Epithelial cell of proximal tubule (primary cell): ENCODE measurements at places on chromosomes 3 and 15. TPM values are rescaled to one million over a fixed set of nuclear protein-coding genes. Genes with fewer than 3 reads are reported as not detected.

- no peak for DNase-seq
These were observed 26.3 kb downstream of the FBXO22 start for GRCh38 chr15:75929799-75930565.

The DLL4 gene
- 0.07 and 0.69 TPM in 2 replicates for total RNA-seq

The BNC1 gene
- 10.6 and 16.4 TPM in 2 replicates for total RNA-seq

The CLDN18 gene
- not detected in 2 replicates for total RNA-seq

DNA sequence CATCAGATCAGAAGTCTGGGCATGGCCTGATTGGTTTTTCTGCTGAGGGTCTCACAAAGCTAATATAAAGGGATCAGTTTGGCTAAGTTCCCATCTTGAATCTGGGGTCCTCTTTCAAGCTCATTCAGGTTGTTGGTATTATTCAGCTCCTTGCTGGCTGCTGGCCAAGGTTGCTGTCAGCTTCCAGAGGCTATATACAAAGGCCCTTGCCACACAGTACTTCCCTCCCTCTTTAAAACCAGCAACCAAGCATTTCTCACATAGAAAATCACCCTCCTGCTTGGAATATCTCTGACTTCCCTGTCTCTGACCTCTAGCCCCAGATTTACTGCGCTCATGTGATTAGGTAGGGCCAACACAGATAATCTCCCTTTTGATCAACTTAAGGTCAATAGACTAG lies 442.9 kb downstream of the ERC2 start:
- no peak for DNase-seq

DNA sequence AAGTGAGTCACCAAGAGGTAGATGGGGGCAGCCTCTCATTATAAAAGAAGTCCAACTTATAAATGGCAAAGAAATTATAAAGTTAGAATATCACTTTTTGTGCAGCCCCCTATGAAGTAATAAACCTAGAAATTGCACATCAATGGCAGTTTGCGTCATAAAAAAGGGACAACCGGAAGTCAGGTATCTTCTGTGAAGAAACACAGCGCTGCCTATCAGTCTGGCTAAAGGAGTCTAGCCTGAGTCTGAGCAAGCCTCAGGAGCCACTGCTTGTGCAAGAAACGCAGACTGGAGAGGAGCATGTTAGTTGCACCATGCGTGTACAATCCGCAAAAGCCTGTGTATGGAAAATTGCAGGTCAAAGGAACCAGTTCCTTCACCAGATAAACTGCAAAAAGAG lies 178.4 kb downstream of the ARRDC4 start:
- DNase-seq = no peak

GRCh38 chr3:128573707-128574162 lies 76.9 kb downstream of the RPN1 start:
- DNase-seq = no peak

The U2SURP gene
- 65.5 and 77.7 TPM in 2 replicates for total RNA-seq

- no peak for DNase-seq
These were observed 61.9 kb upstream of the C3orf80 start for GRCh38 chr3:160163229-160163878.

The TLR9 gene
- not detected in 2 replicates for total RNA-seq

DNA sequence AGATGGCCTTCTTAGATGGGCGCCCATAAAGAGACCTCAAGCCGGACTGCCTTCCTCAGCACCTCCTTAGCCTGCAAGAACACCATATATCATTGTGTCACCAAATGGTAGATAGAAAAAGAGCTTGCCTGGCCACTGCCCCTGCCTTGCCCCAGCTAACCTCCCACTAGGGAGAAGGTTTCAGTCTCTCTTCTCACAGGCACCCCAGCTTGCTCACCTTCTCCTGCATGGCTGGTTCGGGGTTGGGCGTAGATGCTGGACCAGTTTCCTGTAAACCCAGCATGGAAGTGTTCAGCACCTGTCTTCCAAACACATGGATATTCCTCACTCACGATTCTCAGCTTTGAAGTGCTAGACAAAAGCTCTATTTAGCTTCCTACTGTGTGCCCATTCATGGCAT lies 3.3 kb upstream of the SLC22A14 start:
- DNase-seq = no peak

The GOLGA8S gene
- total RNA-seq = not detected in 2 replicates

The DAPK2 gene
- 0.07 and 7.3 TPM in 2 replicates for total RNA-seq

- DNase-seq = no peak
These were observed 35.2 kb downstream of the ROPN1B start for GRCh38 chr3:126004217-126004616.

The TAGLN3 gene
- 5.7 and 10.0 TPM in 2 replicates for total RNA-seq

- no peak for DNase-seq
These were observed 186.0 kb upstream of the LPP start for GRCh38 chr3:187967993-187968392.

The ISG20 gene
- 7.6 and 17.3 TPM in 2 replicates for total RNA-seq

The NPAP1 gene
- total RNA-seq = 0.07 TPM in 1 of 2 replicates, not detected in the other

The MYNN gene
- total RNA-seq = 10.9 and 17.6 TPM in 2 replicates

The MORC1 gene
- not detected in 2 replicates for total RNA-seq

- DNase-seq = no peak
These were observed 3.2 kb downstream of the ANAPC13 start for GRCh38 chr3:134482622-134483021.

The P2RY1 gene
- total RNA-seq = 0.06 and 0.51 TPM in 2 replicates

The FMN1 gene
- 2.7 and 4.3 TPM in 2 replicates for total RNA-seq

The SPTBN5 gene
- 0.51 and 0.63 TPM in 2 replicates for total RNA-seq
